Ecto neural progenitor cell (in vitro differentiated cells): ENCODE measurements at places on chromosomes 2 and 18.
A peak's percentile ranks its signal among the peaks of the same experiment; 100 is the strongest.

GRCh38 chr18:3827236-3827845 lies 377.4 kb downstream of the TGIF1 start:
- no peak for DNase-seq

- DNase-seq = no peak
Measured at GRCh38 chr2:11203480-11203879, 48.2 kb downstream of the SLC66A3 start.

DNA sequence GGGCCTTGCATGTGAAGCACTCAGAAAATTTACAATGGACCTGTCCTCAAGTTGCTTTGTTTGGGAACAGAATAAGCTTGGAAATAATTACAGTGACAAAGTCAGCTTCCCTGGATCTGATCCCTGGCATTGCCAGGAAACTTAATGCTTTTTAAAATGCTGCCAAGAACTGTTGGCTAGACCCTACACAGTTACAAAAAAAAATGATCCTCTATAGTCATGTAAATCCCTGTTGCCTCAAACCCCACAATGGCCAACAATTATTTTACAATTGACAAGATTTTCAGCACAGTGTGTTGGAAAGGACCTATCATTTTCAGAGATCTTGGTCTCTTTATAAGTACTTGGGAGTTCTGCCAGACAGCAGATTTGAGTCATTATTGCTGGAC lies 470.4 kb upstream of the ACVR2A start:
- no peak for DNase-seq

DNA sequence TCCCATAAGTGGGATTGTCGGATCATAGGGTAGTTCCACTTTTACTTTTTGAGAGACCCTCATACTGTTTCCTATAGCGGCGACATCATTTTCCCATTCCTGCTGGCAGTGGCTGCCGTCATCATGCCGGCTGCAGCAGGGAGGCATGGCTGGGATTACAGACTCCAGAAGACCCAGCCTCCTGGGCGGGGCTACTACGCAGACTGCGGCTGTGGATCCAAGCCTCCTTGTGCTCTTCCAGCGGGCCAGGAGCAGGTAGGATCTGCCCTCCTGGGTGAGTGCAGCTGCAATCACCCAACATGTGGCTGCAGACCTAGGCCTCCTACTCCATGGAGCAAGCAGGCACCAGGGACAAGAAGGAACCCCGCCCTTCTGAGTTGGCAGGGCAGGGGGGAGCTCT lies 359.2 kb downstream of the GALR1 start:
- peak; percentile 58 for DNase-seq

- peak; percentile 91 for DNase-seq
Measured at GRCh38 chr2:218898109-218898878, 17.6 kb downstream of the WNT10A start.

DNA sequence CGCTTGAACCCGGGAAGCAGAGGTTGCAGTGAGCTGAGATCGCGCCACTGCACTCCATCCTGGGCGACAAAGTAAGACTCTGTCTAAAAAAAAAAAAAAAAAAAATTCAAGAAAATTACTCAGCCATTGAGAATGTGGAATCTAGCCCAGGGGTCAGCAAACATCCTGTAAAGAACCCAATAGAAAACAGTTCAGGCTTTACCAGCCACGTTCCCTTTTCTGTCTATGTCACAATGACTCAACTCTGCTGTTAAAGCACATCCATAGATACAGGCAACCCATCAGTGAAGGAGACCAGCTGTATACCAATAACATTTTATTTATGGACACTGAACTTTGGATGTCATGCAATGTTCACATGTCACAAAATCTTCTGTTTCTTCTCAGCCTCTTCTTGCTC lies 435.6 kb upstream of the GYPC start:
- DNase-seq = no peak

DNA sequence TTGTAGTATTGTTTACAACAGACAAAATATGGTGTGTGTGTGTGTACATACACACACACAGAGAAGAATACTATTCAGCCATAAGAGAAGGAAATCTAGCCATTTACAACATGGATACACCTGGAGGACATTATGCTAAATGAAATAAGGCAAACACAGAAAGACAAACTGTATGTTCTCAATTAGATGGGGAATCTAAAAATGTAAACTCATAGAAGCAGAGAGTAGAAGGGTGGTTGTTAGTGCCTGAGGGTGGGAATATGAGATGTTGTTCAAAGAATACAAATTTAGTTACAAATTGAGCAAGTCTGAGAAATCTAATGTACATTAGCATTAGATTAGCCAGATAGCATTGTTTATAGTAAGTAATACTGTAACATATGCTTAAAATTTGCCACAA lies 11.3 kb downstream of the ZNF519 start:
- no peak for DNase-seq

- DNase-seq = no peak
Measured at GRCh38 chr2:105183555-105184323, 57.8 kb upstream of the GPR45 start.

DNA sequence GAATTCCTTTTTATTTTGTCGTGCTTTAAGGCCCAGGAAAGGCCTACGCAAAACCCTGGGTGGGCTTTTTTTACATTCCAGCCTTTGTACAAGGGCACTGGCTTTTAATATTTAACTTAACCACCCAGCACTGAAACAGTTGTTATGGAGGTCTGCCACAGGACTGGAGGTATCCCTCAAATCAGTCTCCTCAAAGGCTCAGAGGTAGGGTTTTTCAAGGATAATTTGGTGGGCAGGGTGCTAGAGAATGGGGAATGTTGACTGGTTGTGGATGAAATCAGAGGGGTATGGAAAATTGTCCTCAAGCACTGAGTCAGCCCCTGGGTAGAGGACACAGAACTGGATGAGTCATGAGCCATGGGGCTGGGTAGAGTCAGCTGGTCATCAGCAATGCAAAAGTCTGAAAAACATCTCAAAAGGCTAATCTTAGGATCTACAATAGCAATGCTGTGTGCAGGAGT lies 443.1 kb downstream of the THSD7B start:
- no peak for DNase-seq

DNA sequence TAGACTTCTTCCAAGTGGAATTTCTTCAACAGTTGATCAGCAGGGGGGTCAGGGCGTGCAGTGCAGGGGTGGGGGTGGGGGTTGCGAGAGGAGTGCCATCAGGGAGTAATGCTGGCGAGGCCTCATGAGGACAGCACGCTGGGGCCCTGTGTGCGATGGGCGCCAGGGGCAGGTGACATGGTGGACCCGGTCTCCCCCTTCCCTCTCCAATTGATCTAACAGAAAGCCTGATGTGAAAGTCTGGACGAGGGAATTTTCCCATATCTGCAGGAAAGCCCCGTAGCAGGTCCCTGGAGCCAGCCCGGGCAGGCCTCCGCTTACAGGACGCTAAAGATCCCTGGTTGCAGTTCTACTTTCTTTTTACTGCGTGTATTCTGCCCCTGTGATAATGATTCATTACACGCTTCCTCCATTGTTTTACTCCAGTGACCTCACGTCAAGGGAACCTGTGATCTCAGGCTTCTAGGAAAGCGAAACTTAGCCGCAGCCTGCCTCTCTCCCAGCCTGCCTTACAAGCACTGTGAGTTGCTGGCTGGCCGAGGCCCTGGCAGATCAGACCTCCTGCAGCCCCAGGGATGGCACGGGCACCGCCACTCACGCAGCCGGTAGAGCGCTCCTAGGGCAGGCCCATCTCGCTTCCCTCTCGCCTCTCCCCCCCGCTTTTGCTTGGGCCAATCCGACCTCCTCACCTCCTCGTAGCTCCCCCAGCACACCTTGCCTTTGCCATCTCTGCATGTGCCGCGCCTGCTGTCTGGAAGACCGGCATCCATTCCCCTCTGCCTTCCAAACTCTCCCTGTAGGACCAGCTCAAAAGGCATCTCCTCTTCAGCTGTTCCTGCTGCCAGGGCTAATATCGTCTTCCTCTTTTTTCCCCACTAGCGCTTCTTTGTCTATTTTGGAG lies 19.2 kb downstream of the NEURL3 start:
- DNase-seq = no peak

DNA sequence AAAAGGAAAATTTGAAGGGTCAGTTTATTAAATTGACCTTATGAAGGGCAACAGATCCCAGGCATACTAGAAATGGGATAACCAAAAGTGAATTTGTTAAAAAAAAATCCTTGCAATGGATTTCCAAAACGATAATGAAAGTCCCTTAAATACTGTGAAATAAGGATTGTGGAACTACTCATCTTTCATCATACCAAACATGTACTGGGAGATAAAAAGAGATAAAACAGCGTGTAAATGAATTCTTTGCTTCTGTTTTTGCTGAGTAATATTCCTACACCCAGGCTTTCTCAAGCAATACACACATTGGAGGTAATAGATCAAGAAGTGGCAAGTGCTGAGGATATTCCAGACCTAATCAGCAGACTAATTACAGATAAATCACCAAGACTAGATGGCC lies 3.8 kb downstream of the LYPD6 start:
- no peak for DNase-seq

- no peak for DNase-seq
Measured at GRCh38 chr18:61569176-61569892, 236.1 kb downstream of the CDH20 start.

DNA sequence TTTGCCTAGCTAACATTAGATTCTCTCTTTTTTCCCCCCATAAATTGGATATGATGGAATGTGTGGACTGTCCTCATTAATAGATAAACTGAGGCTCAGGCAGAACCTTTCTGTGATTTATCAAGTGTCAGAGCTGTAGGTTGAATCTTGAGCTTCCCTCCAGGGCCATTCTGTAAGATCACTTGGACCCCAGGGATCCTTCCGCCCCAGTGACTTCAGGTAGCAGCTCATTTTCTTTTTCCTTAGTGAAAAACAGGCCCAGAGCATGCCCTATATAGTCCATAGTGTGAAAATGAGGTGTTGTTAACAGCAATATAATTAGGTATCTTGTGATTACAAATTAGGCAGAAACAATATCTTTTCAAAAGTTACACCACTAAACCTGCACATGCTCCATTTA lies 269.7 kb downstream of the ZNF385B start:
- no peak for DNase-seq

GRCh38 chr18:9482790-9483189 lies 7.5 kb downstream of the RALBP1 start:
- DNase-seq = no peak

- no peak for DNase-seq
Measured at GRCh38 chr2:191625016-191625415, 52.9 kb upstream of the NABP1 start.
